ENCODE measurements at places on chromosomes 5 and 9.

GRCh38 chr9:76576344-76576743, 117.4 kb downstream of the GCNT1 start:
- peak; percentile 69 for DNase-seq

GRCh38 chr9:125470767-125471580, 209.3 kb downstream of the GAPVD1 start:
- DNase-seq = no peak

GRCh38 chr9:7984692-7985091, 185.1 kb upstream of the DMAC1 start:
- no peak for DNase-seq

DNA sequence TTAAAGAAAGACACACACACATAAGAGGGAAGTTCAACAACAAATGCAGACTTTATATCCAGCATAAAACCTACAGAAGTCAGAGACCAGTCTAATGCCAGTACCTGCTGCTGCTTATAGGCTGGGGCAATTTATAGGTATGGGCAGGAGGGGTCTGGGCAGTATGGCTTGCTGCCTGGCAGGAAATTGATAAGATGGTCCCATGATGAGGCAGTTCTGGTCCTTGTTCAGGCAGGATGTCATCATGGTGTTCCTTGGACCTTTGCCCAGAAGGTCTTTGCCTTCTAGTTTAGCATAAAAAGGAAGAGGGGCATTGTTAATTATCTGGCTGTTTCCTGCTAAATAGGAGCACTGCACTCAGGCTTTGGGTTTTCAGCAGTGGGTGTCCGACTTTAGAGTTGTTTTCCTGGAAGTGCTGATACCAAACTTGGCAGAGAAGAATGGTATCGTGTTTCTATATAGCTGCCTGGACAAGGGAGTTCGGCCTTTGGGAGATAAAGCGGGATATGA, 10.4 kb upstream of the PDCD1LG2 start:
- DNase-seq = no peak

- no peak for DNase-seq
Measured at GRCh38 chr5:126055348-126055729, 367.9 kb upstream of the GRAMD2B start.

DNA sequence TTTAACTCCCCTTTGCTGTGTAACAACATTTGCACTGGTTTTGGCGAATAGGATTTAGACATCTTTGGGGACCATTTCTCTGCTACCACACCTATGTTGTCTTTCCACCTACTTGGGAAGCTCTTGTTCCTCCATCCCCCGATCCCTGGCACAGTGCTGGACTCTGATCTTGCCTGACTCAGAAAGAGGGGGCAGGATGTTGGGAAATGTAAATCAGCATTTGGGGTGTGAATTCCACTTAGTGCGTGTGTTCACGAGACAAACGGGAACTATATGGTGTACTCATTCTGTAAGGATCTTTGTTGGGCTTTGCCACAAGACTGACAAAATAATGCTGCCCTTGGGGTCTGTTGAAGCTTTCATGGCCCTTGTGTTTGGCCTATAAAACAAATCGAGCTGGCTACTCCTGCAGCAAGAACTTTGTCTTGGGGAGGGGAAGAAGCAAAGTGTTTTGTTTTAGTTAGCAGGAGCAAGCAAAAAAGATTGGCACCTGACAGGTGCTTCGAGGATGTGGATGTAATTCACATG, 18.5 kb downstream of the TMEM268 start:
- DNase-seq = no peak

DNA sequence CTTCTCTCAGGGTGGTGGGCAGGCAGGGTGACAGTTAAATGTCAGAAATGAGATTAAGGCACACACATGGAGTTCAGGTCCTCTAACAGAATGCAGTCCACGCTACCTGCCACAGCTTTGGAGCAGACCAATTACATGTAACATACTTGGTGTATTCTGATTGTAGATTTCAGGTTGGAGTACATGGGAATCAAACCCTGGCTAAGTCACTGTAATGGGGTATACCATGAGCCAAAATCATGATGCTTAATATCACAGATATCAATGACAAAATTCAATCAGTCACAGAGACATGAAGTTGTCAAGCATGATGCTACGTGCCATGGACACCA, 48.9 kb downstream of the MEF2C start:
- DNase-seq = no peak

DNA sequence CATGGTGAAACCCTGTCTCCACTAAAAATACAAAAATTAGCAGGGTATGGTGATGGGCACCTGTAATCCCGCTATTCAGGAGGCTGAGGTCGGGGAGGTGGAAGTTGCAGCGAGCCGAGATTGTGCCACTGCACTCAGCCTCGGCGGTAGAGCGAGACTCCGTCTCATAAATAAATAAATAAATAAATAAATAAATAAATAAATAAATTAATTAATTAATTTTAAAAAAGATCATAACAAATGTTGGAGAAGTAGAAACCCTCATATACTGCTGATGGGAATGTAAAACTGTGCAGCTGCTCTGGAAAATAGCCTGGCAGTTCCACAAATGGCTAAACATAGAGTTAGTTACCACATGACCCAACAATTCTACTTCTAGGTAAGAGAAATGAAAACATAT, 39.3 kb downstream of the EPB41L4B start:
- DNase-seq = no peak

- DNase-seq = no peak
Measured at GRCh38 chr5:31990701-31991110, 183.4 kb downstream of the GOLPH3 start.

GRCh38 chr5:6490693-6491092, 42.0 kb downstream of the UBE2QL1 start:
- DNase-seq = no peak

GRCh38 chr9:27308691-27309390, 11.9 kb upstream of the EQTN start:
- no peak for DNase-seq

DNA sequence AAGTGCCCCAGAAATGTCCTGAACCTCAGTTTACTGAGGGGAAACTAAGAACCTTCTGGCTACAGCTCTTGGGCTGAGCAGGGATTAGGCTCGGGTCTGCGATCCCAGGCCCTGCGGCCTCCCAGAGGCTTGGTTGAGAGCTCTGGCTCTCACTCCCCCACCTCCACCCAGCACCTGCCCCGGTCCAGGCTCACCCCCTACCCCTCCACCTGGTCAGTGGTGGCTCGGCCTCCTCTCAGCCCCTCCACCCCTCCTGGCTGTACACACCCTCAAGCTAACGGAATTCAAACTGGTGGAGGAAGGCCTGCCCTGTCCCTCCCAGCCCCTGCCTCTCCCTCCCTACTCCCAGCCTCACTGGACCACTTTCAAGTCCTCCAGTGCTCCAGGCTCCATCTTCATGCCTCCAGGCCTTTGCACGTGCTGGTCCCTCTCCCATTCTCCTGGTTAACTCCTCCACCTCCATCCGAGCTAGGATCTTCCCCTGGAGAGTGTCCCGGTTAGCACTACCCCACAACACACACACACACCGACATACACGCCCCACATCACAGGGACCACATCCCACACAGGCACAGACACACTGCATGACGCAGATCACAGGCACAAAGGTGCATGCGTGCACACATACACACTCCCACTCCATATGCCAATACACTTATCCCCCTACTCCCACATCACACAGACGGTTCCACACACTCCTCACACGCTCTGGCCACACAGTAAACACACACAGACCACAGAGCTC, 130.9 kb downstream of the C9orf50 start:
- no peak for DNase-seq
